Thyroid gland (tissue), 4 donors: ENCODE measurements at places on chromosomes 3 and 15. TPM values are rescaled to one million over a fixed set of nuclear protein-coding genes. Genes with fewer than 3 reads are reported as not detected.
A peak's percentile ranks its signal among the peaks of the same experiment; 100 is the strongest.

The PARP15 gene
- total RNA-seq = 1.2 TPM

The SLC22A13 gene
- total RNA-seq = 0.56 TPM

The EXD1 gene
- total RNA-seq = not detected

The PLSCR5 gene
- not detected for total RNA-seq

The PPM1L gene
- 47.2 TPM for total RNA-seq

DNA sequence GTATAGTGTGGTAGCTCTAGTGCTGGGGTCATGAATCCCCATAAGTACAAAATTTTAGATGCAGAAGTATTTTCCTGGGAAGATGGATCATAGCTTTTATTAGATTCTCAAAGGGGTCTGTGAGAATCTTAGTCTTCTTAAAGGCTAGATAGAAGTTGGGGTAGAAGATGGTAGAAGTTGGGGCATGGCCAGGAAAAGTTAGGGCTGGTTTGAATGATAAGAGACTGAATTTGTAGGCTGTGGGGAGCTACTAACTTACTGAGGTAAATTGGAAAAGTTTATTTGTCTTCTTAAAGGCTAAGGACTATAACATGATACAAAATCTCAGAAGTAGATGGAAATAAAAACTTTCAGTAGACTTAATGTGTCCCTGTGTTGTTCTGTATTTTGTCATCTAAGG is 1.6 kb upstream of the UBE2Q2 start:
- no peak overlapping the region for H3K4me3 ChIP-seq
- H3K27ac ChIP-seq = no peak overlapping the region
- H3K36me3 ChIP-seq = no peaks in the 10 kb centered on the region

- peaks cover 8% of the 10 kb centered on the region for H3K4me1 ChIP-seq
- DNase-seq = no peak
- no peak overlapping the region for H3K27ac ChIP-seq
- H3K36me3 ChIP-seq = no peaks in the 10 kb centered on the region
- no peaks in the 10 kb centered on the region for H3K27me3 ChIP-seq
Observed at GRCh38 chr3:134928392-134928791, 133.3 kb downstream of the EPHB1 start.

GRCh38 chr3:132414841-132415240 is 2.5 kb upstream of the DNAJC13 start:
- DNase-seq = no peak
- H3K27ac ChIP-seq = no peak overlapping the region
- H3K4me3 ChIP-seq = no peak overlapping the region
- H3K36me3 ChIP-seq = no peaks in the 10 kb centered on the region
- H3K27me3 ChIP-seq = no peaks in the 10 kb centered on the region

DNA sequence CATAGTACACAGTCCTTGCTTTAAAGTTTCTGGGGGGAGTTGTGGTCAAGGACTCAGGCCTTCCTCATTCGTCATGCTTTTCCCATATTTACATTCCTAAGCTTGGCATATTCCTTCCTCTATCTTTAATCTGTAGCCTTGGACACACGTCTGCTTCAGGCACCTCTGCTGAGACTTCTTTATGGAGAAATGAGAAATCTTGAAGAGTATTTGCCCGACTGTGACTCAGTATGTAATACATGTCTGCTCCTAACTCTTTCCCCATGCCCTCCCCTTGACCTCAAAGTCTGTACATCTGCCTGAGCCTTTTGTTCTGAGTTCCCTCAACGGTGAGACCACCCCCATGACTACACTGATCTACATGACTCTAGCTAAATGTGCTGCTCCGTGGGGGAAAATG is 246.1 kb downstream of the SI start:
- no peaks in the 10 kb centered on the region for H3K36me3 ChIP-seq
- H3K27ac ChIP-seq = no peak overlapping the region
- H3K27me3 ChIP-seq = no peaks in the 10 kb centered on the region
- no peak overlapping the region for H3K4me3 ChIP-seq
- DNase-seq = no peak

DNA sequence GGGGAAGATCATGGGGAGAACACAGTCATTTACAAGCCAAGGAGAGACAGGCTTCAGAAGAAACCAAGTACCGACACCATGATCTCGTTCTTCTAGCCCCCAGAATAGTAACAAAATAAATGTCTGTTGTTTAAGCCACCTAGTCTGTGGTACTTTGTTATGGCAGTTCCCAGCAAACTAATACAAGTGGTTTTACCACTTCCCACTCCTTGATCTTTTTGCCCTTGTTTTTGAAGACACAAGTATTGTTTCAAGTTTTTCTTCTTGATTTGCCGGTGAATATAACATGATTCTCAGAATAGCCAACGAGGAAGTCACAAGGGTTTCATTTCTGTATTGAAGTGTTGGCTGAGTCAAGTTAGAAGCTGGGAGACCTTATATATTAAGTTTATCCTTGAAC is 220.3 kb downstream of the SOX2 start:
- H3K4me3 ChIP-seq = no peak overlapping the region
- H3K27me3 ChIP-seq = no peaks in the 10 kb centered on the region
- DNase-seq = no peak

DNA sequence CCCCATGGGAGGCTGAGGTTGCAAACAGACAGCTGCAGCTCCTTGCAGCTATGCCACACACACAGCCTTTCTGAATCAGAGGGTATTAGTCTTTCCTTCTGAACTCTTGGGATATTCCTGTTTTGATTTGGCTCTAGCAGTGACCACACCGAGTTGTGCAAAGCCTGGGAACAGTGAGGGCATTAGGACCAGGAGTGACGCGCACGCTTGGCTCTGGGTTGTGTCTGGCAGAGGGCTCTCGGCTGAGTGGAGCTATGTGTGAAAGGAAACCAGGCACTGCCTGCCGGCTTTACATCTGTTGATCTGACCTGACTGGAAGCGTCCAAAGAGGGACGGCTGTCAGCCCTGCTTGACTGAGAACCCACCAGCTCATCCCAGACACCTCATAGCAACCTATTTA is at the start of gene GALNT15:
TSS of gene GALNT15 (plus strand) at position 292 of the 400 bp plus-strand sequence. CDS start 472 bp downstream, outside the sequence.
- peak within 1 kb of the TSS; percentile 27 for H3K4me3 ChIP-seq
- peak; percentile 79 for DNase-seq
- H3K4me1 ChIP-seq = peaks cover 16% of the 10 kb centered on the region
- H3K27me3 ChIP-seq = no peaks in the 10 kb centered on the region

GRCh38 chr3:179541094-179541493 is 21.6 kb upstream of the ACTL6A start:
- H3K36me3 ChIP-seq = no peaks in the 10 kb centered on the region
- no peak for DNase-seq
- H3K27me3 ChIP-seq = no peaks in the 10 kb centered on the region
- H3K27ac ChIP-seq = no peak overlapping the region

GRCh38 chr3:27385504-27385903 is 16.3 kb upstream of the NEK10 start:
- no peak overlapping the region for H3K27ac ChIP-seq
- H3K4me3 ChIP-seq = no peak overlapping the region
- no peak for DNase-seq
- no peaks in the 10 kb centered on the region for H3K4me1 ChIP-seq
- H3K27me3 ChIP-seq = no peaks in the 10 kb centered on the region
- H3K36me3 ChIP-seq = no peaks in the 10 kb centered on the region
